ENCODE measurements at places on chromosomes 11 and 22.

DNA sequence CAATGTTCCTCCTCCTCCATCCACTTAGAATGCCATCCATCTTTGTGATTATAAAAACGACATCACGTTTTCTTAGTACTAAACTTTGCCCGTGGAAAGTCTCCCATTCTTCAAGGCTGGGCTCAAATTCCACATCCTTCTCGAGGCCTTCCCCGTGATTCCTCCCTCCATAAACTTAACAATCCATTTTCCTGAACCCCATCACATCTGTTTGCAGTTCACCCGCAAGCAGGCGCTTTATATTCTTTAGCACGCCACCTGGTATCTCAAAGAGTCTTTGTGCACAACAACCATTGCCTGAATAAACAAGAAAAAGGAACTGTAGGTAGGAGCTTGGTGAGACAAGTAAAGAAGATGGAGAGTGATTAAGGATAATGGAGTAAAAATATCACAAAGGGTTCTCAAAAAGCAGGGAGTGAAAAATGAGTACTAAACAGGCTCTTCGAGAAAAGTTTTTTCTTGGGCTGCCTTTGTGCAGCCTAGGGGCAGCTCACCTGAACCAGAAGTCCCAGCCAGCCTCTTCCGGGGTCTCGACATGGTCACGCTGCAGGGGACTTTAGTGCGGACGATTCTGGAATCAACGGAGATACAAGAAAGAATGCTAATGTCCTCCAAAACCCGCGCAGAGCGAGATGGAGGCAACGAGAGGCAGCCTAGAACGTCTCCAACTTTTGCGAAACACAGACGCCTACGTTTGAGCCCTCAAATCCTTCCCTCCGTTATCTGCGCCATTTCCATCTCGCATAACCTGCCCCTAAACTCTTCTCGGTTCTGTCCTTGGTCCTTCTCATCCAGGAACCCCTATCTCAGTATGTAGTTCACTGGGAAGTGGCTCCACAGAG is 585 bp downstream of the THYN1 start:
- no peak for DNase-seq

DNA sequence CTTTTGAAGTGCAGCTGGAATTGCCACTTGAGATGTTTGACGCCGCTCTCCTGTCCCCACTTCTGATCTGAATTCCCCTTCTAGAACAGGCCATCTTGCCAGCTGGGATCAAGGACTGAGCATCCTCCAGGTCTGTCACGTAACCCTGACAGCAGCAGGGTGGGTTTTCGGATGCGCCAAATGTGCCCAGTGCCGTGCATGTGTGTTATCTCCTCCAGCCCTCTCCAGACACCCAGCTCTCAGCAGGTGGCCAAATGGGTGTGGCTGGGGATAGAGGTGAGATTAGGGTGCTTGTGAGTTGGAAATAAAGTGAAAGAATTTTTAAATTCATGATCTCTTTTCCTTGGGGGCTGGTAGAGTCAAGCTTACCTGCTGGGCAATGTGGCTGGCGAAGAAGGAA is 3.3 kb downstream of the OSBP2 start:
- DNase-seq = no peak

GRCh38 chr11:35083431-35084238 is 55.3 kb upstream of the CD44 start:
- DNase-seq = peak; percentile 17

- DNase-seq = no peak
These were observed 52.6 kb downstream of the ABTB2 start for GRCh38 chr11:34305193-34305592.

GRCh38 chr11:11422411-11423128 is 69.5 kb upstream of the CSNK2A3 start:
- no peak for DNase-seq

- no peak for DNase-seq
These were observed 1.8 kb downstream of the SYT7 start for GRCh38 chr11:61578819-61579675.

DNA sequence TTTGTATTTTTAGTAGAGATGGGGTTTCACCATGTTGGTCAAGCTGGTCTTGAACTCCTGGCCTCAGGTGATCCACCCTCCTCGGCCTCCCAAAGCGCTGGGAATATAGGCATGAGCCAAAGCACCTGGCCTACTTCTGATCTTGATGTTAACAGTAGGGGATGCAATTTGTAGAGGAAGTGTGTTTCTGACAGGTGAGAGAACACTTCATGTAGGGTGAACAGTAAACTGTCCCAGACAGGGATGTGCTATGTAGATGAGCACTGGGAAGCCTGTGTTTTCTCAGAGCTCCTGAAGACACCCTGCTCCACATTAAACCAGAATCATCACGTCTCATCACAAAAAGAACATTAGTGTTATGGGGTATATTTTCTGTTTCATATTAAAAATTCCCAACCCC is 45.1 kb downstream of the UBASH3B start:
- DNase-seq = no peak

DNA sequence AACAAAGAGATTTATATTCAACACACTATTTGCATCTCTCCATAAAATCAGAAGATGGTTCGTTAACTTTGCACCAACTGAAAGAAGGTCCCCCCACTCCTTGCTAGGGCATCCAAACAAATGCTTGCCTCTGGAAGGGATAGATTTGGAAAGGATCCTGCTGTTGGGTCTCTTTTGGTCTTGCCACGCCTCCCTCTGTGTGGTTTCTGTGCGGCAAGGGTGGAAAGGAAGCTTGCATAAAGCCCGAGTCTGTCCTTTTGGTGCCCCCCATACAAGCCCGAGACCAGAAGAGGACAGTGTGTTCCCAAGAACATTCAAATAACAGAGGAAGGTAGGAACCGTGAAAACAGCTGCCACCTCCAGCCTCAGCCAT is 15.1 kb downstream of the SCGB1A1 start:
- no peak for DNase-seq

- no peak for DNase-seq
These were observed 17.2 kb downstream of the SUN2 start for GRCh38 chr22:38738475-38739070.

- no peak for DNase-seq
These were observed 23.5 kb downstream of the UBE2L3 start for GRCh38 chr22:21590809-21591641.

- no peak for DNase-seq
These were observed 419.5 kb upstream of the TENM4 start for GRCh38 chr11:79860336-79860735.

- DNase-seq = no peak
These were observed 94.7 kb downstream of the NECTIN1 start for GRCh38 chr11:119634301-119634700.

- DNase-seq = no peak
These were observed 49.3 kb downstream of the SCUBE1 start for GRCh38 chr22:43293655-43294392.

DNA sequence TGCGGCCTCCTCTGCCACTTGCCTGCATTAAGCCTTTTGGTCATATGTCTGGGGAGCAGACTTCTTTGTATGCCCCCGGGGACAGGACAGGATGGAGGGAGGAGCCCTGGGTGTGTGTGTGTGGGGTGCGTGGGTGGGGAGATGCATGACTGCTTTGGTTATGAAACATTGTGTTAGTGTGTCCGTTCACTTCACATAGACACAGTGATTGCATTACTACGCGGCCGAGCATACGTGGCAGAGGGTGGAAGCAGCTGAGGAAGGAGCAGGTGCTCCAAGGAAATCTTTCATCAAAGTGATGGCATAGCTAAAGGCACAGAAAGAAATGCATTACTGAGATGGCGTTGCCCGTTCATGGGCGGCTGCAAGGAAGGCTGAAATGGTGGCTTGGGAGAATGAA is 260.4 kb downstream of the ST3GAL4 start:
- DNase-seq = no peak

GRCh38 chr11:126834149-126834548 is 166.4 kb downstream of the KIRREL3 start:
- no peak for DNase-seq

- no peak for DNase-seq
These were observed 401.0 kb downstream of the TBC1D22A start for GRCh38 chr22:47163481-47163855.

GRCh38 chr11:120668537-120668936 is 157.0 kb downstream of the GRIK4 start:
- no peak for DNase-seq

DNA sequence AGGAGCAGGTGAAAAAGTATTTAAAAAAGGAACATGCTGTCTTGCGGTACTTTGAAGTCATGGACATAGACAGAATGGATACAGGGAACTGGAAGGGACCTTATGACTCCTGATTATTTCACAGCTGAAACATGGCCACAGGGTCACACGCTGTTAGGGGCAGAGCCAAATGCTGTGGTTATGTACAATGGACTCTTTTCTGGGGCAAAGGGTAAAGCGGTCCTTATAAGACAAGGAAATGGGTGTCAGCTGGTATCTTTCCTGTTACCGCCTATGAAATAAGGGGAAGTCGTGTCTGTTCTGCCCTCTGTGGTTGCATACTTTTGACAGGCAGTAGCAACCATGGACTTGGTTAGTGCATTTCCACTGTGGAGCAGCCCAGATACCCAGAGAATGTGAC is 12.8 kb upstream of the ST14 start:
- DNase-seq = no peak

- DNase-seq = no peak
These were observed 64.8 kb downstream of the IGF2 start for GRCh38 chr11:2074266-2074825.

- DNase-seq = no peak
These were observed 178.2 kb upstream of the ZC3H12C start for GRCh38 chr11:109914809-109915653.

GRCh38 chr11:6458352-6459098 is 15.2 kb downstream of the TRIM3 start:
- DNase-seq = no peak

GRCh38 chr11:34207487-34208180 is 102.2 kb downstream of the NAT10 start:
- DNase-seq = no peak

DNA sequence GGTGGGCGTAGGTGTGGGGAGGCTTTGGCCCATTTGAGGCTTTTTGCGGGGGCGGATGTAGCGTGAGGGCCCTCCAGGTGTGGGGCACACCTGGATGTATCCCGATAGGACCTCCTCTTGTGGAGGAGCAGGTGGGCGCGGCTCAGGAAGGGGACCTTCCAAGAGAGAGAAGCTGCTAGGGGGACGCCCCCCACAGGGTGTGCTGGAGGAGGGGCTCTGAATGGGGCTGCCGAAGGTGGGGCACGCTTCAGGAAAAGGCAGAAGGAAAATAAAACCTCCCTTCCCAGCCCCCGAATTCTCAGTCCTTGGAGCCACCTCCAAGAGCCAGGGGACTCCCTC is 621 bp downstream of the SGSM1 start:
- no peak for DNase-seq

DNA sequence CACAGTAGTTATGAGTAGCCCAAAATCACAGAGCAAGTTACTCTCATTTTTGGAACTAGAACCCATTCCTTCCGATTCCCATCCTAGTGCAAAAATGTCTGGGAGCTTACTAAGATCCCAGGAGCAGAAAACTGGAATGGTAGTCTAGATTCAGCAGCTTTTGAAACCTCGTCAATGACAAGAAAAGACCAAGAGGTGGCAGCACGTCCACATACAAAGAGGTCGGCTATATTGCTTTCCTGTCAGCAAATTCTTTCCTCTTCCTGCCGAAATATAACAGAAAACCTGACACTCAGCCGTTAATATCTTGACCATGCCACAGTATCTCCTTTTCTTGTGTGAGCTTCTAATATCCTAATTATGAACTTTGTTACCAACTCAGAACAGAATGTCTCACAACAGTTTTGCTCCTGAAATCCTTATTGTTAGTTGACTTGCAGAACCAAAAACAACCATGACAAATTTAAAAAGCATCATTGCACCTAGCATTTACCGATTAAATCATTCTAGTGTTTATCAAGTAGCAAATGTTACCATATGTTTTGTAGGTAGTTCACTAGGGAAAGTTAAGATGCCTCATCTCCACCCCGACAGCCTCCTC is 92.8 kb upstream of the OR9G4 start:
- no peak for DNase-seq

- DNase-seq = no peak
These were observed 1219.8 kb upstream of the RAG2 start for GRCh38 chr11:37817727-37818270.

- no peak for DNase-seq
These were observed 100.0 kb downstream of the ADAMTS15 start for GRCh38 chr11:130548491-130548833.

DNA sequence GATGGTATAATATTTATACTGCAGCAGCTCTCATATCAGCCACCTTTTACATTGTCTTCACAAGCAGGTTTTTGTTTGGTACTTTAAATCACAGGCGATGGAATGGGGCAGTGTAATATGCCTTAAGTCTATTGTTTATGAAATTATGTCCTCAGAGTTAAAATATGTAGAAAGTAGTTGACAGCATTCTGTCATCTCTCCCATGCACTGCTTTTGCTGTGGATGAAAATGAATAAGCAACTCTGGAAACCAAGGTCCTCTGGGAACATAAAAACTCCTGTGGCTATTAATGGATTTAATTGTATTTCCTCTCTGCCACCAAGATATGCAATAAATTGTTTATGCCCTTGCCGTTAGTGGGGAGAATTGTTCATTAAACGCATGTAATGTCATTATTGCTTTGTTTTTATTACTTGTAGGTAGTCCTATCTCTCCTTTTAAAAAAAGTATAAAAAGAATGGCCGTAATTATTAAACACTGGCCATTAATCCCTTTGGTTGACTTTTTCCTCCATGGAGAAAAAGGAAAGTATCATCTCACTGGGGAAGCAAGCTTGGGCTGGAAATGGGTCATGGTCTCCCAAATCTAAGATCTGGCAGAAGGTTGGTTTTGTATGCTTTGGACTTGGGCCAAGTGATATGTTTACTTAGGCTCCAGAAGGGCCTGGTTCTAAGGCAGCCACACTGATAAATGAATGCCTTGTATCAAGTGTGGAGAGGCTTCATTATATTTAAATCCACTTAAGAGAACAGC is 13.1 kb downstream of the PACS1 start:
- DNase-seq = no peak

GRCh38 chr11:118918128-118918685 is 7.5 kb downstream of the BCL9L start:
- no peak for DNase-seq

- no peak for DNase-seq
These were observed 20.3 kb upstream of the WNT7B start for GRCh38 chr22:45997077-45997776.

- DNase-seq = no peak
These were observed 114.5 kb upstream of the CRYBB3 start for GRCh38 chr22:25085156-25085555.

- no peak for DNase-seq
These were observed 28.3 kb downstream of the SNU13 start for GRCh38 chr22:41660416-41660815.

- DNase-seq = no peak
These were observed at the start of gene TTC36 for GRCh38 chr11:118527109-118527508. TTC36 (plus strand) TSS chr11:118527474; CDS start chr11:118527495, 21 bp downstream.
